ENCODE measurements at places on chromosomes 2 and 18. TPM values are rescaled to one million over a fixed set of nuclear protein-coding genes. Genes with fewer than 3 reads are reported as not detected.

GNAL gene
- 0.77 TPM for total RNA-seq

FBXO48 gene
- 0.26 TPM for total RNA-seq

DNAJC5G gene
- total RNA-seq, result not detected

HMSD gene
- total RNA-seq, result 0.83 TPM

C2orf68 gene
- total RNA-seq, result 16.9 TPM

VIL1 gene
- not detected for total RNA-seq

APLF gene
- total RNA-seq, result 9.4 TPM

BMP10 gene
- total RNA-seq, result not detected

IFIH1 gene
- 11.4 TPM for total RNA-seq

MXD1 gene
- total RNA-seq, result 8.4 TPM

FAM237A gene
- total RNA-seq, result not detected

CERKL gene
- not detected for total RNA-seq

SLC4A3 gene
- total RNA-seq, result 1.3 TPM

HOXD10 gene
- total RNA-seq, result not detected

RNF181 gene
- total RNA-seq, result 187 TPM

UGT1A6 gene
- not detected for total RNA-seq

GAREM2 gene
- total RNA-seq, result 0.66 TPM

CRYBA2 gene
- not detected for total RNA-seq

RSAD2 gene
- total RNA-seq, result 1.7 TPM

MCFD2 gene
- total RNA-seq, result 151 TPM

RNPEPL1 gene
- 10.3 TPM for total RNA-seq

VIT gene
- 0.77 TPM for total RNA-seq

TUBA3E gene
- total RNA-seq, result not detected

TUBA4B gene
- not detected for total RNA-seq

LYPD6 gene
- under 0.01 TPM for total RNA-seq

PLA2R1 gene
- 8.3 TPM for total RNA-seq

ARHGAP25 gene
- 5.8 TPM for total RNA-seq

HRH4 gene
- total RNA-seq, result under 0.01 TPM

CENPA gene
- total RNA-seq, result 1.8 TPM

IMPA2 gene
- 23.0 TPM for total RNA-seq

MZT2B gene
- 134 TPM for total RNA-seq

CNRIP1 gene
- 39.8 TPM for total RNA-seq

SS18 gene
- total RNA-seq, result 90.8 TPM

ATP6V1B1 gene
- 2.1 TPM for total RNA-seq

SERPINB10 gene
- not detected for total RNA-seq

PLCD4 gene
- total RNA-seq, result 10.7 TPM

GPAT2 gene
- total RNA-seq, result 3.9 TPM

IWS1 gene
- total RNA-seq, result 34.7 TPM

ITGA4 gene
- 57.5 TPM for total RNA-seq

HTR2B gene
- 92.5 TPM for total RNA-seq

CEBPZ gene
- total RNA-seq, result 62.4 TPM

SIX2 gene
- not detected for total RNA-seq

TCF23 gene
- total RNA-seq, result not detected

CCDC142 gene
- total RNA-seq, result 21.3 TPM

IL37 gene
- total RNA-seq, result not detected

G6PC2 gene
- not detected for total RNA-seq

VWC2L gene
- total RNA-seq, result not detected

UPP2 gene
- not detected for total RNA-seq

RAB6C gene
- not detected for total RNA-seq

TMEFF2 gene
- total RNA-seq, result 0.33 TPM

OSR1 gene
- total RNA-seq, result 17.7 TPM

DSG1 gene
- not detected for total RNA-seq
